ENCODE measurements at places on chromosomes 7 and 10. TPM values are rescaled to one million over a fixed set of nuclear protein-coding genes. Genes with fewer than 3 reads are reported as not detected.

DNA sequence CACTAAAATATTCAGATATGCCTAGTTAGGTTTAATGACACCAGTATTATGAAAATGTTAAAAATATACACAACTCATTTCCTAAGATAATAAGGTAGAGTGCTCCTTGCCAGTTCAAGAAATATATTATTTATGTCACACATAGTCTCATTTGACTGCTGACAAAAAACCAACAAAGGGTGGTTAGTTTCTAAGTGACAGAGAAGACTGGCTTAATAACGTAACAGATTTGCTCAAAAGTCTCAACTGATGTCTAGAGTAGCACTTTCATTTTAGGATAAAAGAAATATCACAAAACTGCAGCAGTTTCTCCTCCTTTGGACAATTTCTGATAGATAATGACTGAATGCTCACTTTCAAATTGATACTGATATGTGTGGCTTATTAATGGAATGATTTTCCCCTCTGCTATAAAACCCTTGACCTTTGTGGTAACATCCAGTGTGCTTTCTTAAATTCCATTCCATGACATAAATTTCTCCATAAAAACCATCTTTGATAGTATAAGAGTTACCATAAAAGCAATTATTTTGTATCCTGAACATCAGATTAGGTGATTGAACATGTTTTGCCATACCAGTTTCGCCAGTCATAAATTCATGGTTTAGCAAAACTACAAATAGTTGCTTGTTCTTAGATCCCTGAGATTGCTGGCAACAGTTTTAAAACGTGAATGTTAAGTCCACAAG lies 94.2 kb downstream of the NRBF2 start:
- no peak for DNase-seq

The FBXL13 gene
- total RNA-seq, result 2.6 TPM

The MPP7 gene
- total RNA-seq, result 38.0 TPM

The MSANTD7 gene
- 7.0 TPM for total RNA-seq

GRCh38 chr7:78368771-78369170 lies 570.2 kb downstream of the PHTF2 start:
- no peak for DNase-seq

DNA sequence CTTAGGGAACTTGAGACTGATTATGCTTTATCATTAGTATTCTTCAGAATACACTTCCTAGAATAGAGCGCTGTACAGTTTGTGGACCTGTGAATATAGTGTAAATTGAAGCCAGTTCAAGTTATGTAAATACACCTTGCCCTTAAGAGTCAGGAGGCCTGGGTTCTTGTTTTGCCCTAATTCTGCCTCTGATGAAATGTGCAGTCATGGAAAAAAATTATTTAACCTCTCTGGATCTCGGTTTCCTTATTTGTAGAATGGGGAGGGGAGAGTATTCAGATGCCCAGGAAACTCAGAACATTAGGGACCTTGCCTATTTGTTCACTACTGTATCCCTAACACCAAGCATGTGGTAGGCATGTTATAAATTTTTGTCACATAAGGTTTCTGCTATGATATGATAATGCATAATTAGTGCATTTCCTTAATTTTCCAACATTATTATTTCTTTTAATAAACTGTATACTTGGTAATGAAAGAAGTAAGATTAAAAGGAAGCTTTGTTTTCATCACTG lies 1.3 kb downstream of the EXOC6 start:
- no peak for DNase-seq

DNA sequence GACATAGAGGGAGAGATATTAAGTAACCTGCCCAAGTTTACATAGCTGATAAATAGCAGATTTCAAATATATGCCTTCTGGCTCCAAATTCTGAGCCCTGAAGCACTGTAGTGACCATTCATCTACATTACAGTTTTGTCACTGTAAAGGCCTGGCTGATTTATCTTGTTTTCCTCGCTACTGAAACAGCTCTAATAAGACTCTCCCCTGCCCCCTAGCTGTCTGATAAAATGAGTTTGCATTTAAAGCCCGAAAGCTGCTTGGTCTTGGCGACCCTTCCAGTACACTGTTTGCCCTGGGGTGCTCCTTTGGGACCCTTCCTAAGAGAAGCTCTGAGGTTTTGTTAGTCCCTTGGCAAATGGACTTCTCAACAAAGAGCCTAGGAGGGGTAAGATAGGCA lies 59.7 kb upstream of the RAB11FIP2 start:
- DNase-seq, result no peak
